HFFc6 (cell line): ENCODE measurements at places on chromosomes 13 and 19.
A peak's percentile ranks its signal among the peaks of the same experiment; 100 is the strongest.

DNA sequence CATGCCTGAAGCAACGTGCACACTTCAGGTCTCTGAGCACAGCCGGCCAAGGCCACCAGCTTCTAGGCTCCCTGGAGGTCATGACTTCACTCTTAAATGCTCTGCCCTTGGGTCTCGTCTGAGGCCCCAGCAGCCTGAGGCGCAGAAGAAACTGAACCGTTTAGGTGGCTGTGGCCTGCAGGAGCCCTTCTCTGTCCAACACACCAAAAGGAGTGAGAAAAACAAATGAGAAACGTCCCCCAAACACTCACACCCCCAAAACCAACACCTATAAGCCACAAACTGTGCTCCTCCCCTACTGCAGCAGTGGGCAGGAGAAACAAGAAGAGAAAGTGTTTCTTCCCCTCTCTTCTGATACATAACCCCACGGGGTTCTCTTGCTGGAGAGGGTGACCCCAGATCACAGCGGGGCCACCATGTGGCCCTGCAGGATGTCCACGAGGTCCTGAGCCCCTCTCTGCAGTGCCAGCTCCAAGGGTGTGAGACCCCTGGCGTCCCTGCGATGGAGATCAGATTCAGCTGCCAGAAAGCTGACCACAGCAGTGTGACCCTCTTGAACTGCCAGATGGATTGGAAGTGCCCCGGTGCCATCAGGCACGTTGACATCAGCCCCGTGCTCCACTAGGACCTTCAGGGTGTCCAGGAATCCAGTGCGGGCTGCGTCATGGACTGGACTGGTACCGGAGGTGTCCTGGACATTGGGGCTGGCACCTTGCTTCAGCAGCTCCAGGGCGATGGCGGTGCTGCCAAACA lies 1.0 kb upstream of the KRI1 start:
- DNase-seq = no peak

DNA sequence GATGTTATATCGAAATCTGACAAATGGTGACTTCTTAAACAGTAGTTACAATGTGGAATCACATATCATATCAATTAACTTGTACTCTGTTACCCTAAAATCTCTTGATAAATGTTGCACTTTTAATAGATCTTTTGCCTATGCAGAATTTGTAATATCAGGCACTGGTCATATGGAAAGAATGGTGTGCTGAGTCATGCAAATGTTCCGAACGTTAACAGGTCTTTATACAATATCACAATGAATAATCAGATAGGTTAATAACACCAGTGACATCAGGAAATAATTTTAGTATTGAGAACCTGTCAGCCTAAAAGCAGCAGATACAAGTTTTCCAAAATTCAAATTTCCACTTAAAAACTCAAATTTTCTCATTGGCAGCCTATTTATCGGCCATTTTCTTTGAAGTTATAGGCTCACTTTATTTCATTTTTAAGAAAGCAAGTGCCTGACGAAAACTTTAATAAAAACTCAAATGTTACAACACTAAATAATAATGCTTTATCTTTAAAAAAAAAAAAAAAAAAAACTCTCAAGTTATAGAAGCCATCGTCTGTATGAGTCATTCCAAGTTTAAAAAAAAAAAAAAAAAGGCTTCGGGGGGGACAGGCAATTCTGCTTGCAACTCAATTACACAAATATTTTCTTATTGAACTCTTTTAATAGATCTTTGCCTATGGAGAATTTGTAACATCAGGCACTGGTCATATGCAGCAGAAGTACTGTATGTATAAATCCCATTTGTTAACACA lies 180.9 kb downstream of the DIAPH3 start:
- no peak for DNase-seq

- DNase-seq = peak; percentile 89
Observed at GRCh38 chr13:30429721-30430694, 7.7 kb downstream of the UBE2L5 start.

GRCh38 chr13:93001866-93002461 lies 224.6 kb upstream of the GPC6 start:
- DNase-seq = no peak

- DNase-seq = peak; percentile 15
Observed at GRCh38 chr13:46751811-46752635, 44.9 kb downstream of the ESD start.

DNA sequence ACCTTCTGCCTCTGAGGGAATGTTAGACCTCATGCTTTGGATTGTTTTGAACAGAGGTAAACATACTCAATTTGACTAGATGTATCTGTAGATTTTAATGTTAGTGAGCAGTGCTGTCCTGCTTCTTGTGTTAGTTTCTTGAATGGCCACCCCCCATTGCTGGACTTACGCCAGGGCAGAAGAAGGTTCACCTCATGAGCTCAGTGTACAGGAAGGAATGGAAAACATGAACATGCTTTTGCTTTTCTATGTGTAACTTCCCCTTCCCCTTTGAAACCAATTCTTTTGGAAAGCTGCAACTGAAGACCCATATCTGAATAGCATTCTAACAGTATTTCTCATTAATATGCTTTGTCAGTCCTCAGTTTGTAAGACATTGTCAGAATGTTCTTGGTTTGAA lies 32.3 kb downstream of the WASF3 start:
- no peak for DNase-seq

- peak; percentile 65 for DNase-seq
Observed at GRCh38 chr13:29548722-29549121, 46.8 kb downstream of the SLC7A1 start.

DNA sequence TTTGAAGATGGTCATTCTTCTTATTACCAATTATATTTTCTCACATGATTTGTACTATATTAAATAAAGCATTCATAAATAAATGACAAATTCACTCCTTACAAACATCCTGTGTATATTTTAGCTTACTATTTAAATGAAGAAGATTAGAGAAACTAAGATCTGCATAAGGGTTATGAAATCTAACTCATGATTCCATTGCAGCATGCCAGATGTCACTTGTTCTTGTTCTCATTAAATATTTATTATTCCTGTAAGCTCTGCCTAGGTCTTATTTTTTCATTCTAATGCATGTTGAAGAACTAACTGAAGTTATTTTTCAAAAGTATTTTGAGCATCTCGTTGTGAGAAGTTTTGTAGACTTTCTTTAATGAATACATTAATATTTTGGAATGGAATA lies 18.3 kb downstream of the NUP58 start:
- no peak for DNase-seq

- no peak for DNase-seq
Observed at GRCh38 chr19:16232568-16232967, 34.9 kb downstream of the AP1M1 start.

DNA sequence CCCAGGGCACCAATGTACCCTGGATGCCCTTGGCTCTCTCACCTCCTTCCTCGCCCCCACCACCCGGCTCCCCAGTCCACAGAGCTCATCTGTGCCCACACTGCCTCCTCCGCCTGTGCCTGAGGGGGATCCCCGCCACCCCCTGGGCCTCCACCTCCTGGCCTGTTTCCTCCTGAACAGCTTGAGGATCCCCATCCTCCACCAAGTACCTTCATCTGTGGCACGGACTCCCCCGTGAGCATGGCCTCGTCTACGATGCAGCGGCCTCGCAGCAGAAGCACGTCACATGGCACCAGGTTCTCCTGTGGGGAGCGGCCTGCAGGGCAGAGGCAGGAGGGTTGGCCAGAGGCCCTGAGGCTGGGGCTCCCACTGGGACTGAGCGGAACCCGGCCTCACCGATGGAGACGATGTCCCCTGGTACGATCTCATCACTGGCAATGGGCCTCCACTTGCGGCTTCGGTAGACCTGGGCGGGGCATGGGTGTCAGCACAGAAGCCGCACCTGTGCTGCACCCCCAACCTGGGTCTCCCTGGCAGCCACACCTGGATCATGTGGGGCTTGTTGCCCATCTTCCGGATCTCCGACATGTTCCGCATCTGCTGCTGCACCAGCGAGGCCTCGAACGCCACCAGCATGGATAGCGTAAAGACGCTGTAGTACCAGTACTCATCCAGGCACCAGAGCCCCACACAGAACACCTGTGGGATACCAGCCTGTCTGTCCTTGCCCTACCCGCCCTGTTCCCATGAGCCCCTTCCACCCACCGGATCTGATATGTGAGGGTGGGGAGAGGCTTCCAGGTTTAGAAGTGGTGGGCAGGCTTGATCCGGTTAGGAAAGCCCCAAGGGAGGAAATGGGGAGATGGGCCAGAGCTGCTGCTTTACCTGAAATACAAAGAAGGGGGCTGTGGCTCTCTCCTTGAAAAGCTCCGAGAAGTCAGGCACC lies 6.8 kb downstream of the ATP13A1 start:
- no peak for DNase-seq

GRCh38 chr19:48934837-48935236 lies 1.3 kb downstream of the DHDH start:
- DNase-seq = no peak

DNA sequence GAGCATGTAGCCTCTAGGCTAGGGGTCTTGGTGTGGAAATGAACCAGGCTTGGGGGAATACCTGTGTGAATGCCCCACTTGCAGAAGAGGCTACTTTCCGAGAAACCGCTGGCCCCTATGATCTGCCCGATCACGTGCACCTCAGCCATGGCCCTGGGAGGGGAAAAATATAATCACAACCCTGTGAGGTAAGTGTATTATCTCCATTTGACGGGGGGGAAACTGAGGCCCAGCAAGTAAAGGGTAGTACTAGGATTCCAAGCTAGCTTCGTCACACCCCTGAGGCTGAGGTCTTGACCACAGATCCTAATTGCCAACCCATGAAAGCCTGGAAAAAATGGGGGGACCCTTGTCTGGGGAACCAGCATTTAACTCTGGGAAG lies 587 bp downstream of the B9D2 start:
- no peak for DNase-seq

DNA sequence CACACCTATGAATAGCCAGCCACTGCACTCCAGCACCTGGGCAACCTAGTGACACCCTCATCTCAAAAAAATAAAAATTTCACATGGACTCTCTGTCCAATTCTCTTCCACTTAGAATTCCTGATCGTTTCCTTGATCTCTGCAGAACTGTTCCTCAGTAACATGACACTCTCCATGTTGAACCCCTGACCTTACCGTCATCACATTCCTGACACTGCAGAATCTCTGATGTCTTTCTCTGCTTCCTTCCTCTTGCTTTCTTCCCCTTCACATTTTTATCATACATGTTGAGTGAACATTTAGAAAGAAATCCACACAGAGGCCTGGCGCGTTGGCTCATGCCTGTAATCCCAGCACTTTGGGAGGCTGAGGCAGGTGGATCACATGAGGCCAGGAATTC lies 15.0 kb downstream of the ZNF114 start:
- peak; percentile 19 for DNase-seq

DNA sequence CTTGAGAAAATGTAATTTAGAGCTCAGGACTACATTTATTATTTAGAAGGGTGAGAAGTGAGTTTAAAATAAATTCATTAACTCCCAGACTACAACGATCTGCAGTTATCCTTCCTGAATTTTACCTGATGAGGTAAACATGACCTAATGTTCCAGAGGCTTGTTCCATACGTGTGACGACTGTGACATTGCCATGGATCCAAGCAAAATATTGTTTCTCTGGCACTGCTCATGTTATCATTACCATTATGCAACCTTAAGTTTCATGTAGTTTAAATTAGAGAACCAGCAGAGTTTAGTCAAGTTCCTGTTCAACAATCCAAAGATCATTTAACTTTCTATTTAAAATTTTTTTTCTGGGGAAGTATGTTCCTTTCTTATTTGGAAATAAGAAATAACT lies 279.6 kb downstream of the KLF5 start:
- no peak for DNase-seq

GRCh38 chr13:110528911-110529310 lies 32.6 kb downstream of the RAB20 start:
- DNase-seq = no peak

DNA sequence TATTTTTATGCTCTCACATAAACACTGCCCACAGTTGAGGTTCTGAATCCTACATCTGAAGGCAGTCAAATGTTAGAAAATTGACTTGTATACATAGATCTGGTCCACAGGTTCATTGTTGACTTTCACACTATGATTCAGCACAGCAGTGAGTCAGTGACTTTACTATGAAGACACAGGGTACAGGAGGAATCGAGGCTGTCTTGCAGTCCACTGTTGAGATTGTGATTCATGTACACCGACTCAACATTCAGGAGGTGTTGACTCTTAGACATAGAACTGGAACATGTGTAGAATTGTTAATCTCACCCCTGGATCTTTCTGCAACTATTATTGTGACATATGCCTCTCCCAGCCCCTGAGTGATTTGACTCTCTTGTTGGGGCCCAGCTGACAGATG lies 74.3 kb upstream of the ZNF43 start:
- no peak for DNase-seq

DNA sequence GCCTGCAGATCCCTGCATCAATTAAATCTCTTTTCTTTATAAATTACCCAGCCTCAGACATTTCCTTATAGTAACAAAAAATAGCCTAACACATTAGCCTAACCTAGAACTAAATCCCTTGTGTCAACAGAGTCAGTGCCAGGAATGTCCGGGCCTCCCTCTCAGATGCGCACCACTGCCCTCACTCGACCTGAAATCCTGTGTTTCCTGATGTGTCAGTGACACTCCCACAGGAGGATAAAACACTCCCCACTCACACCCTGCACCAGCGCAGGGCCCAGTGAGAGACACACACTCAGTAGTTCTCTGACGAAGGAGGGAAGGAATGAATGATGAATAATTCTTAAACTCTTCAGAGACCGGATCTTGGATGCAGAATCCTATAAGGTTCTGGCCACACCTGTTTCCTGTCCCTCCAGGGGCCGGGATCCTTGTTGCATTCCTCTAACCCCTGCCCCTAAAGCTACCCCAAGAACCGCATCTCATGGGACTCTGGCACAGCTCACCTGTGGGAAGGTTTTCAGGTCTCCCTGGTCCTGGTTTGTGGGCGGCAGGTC lies 3.1 kb downstream of the CEACAM3 start:
- DNase-seq = no peak

GRCh38 chr19:17159466-17160393 lies 55.4 kb upstream of the USE1 start:
- DNase-seq = peak; percentile 7

DNA sequence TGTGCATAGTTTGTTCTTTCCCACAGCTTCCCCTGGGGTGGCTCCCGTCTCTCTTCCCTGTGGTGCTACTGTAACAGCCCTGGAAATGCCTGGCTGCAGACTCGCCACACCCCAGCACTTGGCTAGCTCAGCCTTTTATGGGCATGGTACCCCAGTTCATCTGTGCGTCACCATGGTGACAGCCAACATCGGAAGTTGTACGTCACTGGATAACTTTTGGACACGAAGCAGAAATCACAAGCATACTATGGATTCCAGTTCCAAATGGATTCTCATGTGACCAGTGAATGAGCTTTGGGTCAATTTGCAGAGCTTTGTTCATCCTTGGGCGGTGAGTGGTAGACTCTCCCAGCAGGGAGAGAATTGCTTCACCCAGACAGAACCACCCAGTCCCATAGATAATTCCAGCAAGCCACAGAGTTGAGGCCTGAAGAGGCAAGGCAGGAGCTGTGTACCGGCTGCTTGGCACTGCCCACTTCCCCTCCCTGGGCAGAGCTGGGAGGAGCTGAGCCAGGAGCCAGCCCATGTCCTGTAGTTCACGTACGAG lies 54.4 kb downstream of the COL4A2 start:
- DNase-seq = no peak

DNA sequence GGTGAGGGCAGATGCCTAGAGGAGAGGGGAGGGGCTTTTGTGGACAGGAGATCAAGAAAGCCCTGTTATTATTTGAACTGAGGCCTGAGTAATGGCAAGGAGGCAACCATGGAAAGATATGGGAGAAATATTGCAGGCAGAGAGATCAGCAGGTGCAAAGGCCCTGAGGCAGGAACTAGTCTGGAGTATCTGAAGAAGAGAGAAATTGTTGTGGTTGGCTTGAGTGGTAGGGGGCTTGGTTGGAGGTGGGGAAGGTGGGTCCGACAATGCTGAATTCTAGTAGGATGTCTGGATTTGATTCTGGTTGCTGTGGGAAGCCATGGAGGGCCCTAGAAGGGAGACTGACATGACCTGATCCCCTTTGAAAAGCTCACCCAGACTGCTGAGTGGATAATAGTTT lies 2.4 kb upstream of the URI1 start:
- DNase-seq = no peak
